ENCODE measurements at places on chromosomes 5 and 9.

DNA sequence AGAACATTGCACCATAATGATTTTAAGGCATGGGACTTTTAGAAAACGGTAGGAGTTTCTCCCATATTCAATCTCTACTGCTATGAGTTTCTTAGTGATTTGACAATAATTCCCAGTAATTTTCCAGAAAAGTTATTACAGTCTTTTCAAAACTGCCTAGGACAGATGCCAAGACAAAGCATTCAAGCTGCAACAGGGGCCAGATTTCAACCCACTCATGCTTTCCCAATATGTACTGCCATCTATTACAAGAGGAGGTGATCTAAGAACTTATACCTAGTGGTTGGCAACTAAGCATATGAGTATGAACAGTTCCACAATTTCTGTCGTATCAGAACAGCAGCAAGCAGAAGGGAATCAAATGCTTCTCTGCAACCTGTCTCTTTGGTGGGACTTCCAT lies 95.1 kb upstream of the TMED7 start:
- no peak for DNase-seq

DNA sequence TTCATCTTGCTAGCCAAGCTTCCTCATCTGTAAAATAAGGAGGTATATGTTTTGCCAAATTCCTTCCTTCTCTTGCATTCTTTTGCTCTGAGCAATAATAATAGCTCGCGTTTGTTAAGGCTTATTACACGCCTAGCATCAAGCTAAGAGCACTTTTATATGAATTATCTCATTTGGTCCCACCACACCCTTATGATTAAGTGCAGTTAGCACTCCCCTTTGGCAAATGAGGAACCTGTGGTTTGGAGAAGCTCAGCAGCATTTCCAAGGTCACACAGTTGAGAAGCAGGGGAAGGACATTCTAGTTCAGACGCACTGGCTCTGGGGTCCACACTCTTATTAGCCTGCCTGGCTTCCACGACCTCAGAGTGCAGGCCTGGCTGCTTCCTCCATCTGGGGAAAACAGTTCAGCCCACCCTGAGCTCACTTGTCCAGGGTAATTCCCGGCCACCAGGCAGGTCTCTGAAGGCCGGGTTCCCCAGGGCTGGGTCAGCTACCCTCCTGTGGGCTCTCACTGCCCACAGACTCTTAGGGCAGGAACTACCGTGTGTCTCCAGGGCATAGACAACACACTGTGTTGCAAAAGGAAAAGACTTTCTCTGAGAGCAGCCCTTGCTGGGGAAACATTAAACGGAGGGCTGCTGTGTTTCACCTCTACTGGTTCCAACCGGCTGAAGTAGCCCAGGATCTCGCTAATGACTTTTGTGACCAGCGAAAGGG lies 9.9 kb upstream of the FBP1 start:
- DNase-seq: no peak

- peak; percentile 4 for DNase-seq
These were observed 55.1 kb downstream of the ASS1 start for GRCh38 chr9:130499804-130500263.

GRCh38 chr5:176687881-176688280 lies 40.6 kb downstream of the TSPAN17 start:
- DNase-seq: no peak

- DNase-seq: no peak
These were observed 243.5 kb downstream of the GADD45G start for GRCh38 chr9:89848060-89849040.

- DNase-seq: no peak
These were observed 58.0 kb downstream of the GOLM1 start for GRCh38 chr9:86041311-86041741.

GRCh38 chr5:121009058-121009457 lies 545.0 kb downstream of the PRR16 start:
- no peak for DNase-seq

DNA sequence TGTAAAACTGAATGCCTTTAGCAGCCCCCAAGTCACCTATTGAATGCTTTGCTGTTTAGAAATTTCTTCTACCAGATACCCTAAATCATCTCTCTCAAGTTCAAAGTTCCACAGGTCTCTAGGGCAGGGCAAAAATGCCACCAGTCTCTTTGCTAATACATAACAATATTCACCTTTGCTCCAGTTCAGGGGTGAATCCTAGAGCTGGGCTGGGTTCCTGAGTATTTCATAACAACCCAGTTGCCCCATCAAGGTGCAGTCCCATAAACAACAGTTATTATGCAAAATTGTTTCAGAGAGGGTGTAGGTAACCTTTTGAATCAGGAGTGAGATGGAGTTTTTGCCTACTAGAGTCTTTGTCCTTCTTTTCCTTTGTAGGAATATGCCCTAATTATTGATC lies 19.0 kb upstream of the C1QTNF3 start:
- DNase-seq: no peak

DNA sequence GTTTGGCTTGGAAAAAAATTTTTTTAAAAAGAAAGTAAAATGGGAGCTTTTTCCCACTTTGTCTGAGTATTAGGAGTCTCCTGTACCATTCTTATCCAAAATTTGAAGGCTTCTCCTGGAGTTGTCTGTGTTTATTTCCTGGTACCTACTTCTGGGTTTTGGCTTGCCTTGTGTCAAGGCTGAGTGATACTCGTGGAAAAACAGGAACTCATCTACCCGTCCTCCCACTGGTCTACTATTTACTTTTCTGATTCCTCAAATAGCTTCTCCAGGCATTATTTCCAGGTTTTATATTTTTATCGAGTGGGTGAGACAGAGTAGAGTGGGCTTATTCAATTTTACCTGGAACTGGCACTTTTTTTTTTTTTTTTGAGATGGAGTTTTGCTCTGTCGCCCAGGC lies 99.4 kb downstream of the RMI1 start:
- DNase-seq: no peak

GRCh38 chr5:52694648-52695047 lies 93.1 kb upstream of the ITGA1 start:
- no peak for DNase-seq

DNA sequence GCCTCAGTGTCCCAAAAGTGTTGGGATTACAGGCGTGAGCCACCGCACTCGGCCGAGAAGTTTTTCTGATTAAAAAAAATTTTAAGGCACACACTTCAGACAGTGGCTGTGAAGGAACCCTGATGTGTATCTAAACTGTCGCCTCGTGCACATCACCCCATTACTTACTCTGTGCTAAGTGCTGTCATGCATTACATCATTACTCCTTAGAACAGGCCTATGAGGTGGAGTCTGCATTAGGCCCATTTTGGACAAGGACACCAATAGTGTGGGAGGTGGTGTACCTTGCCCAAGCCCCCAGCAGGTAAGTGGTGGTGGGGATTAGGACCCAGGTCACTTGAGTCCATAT lies 3.8 kb upstream of the CDHR2 start:
- DNase-seq: no peak

DNA sequence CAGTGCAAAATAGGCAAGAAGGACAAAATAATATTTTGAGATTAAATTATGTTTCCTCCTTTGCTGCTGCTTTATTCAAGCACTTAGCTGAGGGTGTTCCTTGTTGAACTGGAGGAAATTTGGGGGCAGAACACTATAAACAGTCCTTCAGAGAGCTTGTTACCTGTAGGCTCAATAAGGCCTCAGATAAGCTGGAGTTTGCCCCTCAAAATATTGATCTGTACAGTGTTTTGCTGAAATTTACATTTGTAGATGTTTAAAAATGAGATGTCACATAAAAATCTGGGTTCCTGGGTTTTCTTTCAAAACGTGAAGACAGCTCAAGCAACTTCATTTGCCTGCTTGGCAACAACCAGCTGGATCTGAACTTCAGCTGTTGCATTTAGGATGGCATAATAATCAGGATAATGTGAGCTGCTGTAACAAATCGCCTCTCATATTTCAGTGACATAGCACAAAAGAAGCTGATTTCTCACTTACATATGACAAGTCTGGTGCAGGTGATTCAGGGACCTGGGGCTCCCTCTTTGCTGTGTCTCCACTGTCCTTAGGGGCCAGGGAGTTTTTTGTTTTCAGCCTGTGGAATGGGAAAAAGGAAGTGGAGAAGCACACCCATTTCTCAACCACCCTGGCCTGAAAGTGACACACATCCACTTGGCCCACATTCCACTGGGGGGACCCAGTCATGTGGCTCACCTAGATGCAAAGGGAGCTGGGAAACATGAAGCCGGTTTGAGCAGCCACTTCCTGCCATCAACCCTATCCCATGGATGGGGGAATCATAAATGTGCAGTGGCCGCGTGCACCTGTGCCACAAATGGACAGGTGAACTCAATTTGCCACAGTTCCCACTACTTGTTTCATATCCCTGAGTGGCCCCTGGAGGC lies 2.4 kb upstream of the PSAT1 start:
- no peak for DNase-seq

- DNase-seq: no peak
These were observed 85.4 kb downstream of the NTRK2 start for GRCh38 chr9:84754881-84755280.

GRCh38 chr5:150339165-150339564 lies 18.3 kb upstream of the TCOF1 start:
- no peak for DNase-seq

- DNase-seq: no peak
These were observed 234.9 kb upstream of the RIOK2 start for GRCh38 chr5:97417986-97418385.

DNA sequence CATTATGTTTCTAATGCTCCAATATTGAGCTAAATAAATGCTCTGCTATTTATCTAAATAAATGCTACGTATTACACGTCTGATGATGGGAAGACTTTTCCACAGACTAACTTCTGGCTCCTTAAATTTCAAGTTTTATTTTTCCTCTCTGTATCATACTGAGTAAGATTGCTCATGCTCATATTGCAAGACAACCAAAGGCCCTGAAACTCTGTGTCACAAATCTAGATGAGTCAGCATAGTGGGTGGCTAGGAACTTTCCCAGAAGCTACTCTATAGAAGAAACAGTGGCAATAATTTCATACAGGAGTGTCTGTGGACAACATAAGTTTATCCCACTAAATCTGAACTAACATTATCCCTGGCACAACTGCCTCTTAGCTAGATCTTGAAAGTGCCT lies 53.0 kb upstream of the RFX3 start:
- DNase-seq: no peak

DNA sequence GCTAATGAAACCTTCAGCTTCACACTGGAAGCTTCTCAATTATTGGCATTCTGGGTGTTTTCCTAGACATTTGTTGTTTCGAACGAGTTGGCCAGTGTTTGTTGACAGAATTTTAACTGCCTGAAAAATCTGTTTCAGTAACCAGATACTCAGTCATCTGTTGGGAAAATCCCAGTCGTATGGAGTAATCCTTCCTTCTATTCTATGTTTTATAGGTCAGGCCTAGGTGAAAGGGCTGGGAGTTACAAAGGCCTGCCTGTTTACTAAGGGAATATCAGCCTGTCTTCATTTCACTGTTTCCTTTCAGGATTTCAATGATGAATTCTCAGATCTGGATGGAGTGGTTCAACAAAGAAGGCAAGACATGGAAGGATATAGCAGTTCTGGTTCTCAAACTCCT lies 59.9 kb downstream of the GRAMD2B start:
- DNase-seq: no peak

- DNase-seq: no peak
These were observed 229.6 kb downstream of the NDUFS4 start for GRCh38 chr5:53790026-53790425.

DNA sequence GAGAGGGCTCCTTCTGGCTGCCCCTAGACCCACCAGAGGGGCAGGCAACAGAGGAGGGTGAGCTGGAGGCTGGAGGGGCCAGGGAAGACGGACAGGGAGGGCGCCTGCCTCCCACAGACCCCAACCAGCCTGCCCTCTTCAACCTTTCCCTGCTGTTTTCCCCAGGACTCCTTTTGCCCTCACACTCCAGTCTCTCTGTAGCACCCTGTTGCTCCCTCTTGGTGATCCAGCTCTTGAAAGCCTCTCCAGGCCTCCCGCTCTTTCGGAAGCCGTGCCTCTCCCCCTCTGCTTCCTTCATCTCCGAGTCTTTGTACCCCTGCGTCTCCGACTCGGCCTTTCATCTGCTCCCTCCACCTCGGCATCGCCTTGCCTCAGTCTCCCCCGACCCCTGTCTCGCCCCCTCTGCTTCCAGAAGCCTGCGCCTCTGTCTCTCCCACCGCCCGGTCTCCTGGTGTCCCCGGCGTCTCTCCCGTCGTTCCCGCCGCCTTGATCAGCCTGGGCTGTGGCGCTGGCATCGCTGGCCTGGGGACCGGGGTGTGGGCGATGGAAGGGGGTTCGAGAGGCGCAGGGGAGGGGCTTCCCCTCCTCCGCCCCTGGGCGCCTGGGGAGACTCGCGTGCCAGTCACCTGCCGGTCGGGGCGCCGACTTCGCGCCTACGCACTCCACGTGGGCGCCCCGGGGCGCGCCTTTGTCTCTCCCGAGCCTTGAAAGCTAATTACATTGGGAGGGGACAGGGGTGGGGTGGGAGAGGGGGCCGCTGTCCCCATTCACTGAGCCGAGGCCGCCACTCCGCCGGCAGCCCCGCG lies 5.3 kb upstream of the PRDM12 start:
- no peak for DNase-seq

DNA sequence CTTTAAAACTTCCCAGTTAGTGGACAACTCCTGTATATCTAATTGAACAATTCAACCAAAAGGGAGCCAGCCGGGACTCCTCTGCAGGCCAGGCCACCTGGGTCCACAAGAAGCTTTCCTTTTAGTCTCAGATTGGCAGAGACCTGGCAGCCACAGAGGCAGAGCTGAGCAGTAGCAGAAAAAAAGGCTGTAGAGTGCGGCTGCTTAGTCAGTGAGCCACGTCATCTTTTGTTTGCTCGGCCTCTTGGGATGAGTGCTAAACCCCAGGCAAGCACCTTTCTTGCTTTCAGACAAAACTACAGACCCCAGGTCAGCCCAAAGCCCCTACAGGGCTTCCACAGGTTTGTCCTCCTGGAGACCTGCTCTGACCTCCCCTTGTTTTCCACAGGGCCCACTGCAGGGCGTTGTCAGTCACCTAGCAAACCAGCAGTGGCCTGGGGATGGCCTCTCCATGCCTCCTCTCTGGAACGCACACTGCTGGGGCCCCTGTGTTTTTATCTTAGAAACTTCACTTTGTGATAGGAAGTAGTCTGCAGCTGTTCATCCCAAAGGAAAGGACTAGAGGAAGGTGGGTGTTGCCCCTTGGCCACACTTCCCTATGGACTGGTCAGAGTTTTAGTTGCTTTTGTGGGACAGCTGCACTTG lies 49.9 kb downstream of the SHB start:
- DNase-seq: no peak

DNA sequence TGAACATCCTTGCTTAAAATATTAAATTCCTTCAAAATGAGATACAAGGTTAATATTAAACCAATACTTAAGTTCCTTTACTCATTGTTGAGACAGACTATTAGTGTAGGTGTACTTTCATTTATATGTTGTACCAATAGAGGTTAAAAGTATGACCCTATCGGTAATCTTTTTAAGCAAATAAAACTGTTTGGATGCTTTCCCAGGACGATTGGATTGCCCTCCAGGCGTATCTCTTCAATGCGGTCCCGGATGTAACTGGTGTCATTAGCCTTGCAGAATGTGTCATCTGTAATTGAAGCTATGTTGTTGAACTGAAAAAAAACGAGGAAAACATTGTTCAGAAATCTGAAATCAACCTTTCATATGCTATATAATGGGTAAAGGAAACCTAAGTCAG lies 18.9 kb downstream of the OGN start:
- no peak for DNase-seq
